ENCODE measurements at places on chromosomes 6 and 20.

DNA sequence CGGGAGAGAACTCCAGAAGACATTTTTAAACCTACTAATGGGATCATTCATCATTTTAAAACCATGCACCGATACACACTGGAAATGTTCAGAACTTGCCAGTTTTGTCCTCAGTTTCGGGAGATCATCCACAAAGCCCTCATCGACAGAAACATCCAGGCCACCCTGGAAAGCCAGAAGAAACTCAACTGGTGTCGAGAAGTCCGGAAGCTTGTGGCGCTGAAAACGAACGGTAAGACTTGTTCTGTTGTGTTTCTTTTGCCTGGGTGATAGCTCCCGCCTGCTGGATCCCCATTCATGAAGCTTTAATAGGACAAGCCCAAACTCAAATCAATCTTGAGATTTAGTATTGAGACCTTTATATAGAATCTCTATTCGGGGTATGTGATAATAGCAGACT lies 4.2 kb downstream of the TNFAIP3 start:
- DNase-seq: no peak

GRCh38 chr6:94501516-94501915 lies 1075.8 kb upstream of the MANEA start:
- no peak for DNase-seq

DNA sequence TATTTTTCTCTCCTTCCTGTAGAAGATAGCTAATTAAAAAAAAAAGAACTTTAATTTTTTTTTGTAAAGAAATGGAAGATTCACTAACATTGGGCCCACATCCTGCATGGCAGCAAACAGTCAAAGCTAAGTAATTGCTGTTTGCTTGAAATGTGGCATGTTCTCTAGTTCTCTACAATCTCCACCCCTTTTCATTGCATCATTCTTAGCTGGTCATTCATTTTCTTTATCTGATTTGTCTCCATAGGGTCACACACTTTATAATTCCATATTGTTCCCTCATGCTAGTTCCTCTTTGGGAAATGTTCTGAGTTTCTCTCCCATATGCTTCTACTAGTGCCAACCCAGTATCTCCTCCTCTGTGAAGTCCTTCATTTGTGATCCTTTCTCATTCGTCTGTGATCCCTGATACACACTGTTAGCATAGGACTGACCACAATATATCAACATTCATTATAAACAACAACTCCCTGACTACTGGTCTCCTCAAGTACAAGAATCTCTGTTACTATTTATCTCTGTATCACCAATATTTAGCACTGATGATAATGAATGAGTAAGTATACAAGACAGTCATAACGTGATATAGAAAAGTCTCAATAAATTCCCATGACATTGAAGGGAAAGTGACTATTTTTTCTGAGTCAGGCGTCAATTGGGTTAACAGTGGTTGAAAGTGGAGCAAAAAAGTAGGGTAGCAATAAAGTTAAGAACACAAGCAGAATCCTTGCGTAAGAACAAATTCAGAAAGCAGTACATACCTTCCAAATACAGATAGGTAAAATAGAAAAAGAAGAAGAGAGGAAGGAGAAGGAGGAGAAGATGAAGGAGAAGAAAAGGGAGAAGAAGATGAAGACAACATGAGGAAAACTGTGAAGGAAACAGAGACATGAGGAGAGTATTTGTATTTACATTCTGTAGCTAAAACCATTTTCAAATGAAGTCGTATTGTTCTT lies 33.2 kb upstream of the MYB start:
- DNase-seq: no peak

DNA sequence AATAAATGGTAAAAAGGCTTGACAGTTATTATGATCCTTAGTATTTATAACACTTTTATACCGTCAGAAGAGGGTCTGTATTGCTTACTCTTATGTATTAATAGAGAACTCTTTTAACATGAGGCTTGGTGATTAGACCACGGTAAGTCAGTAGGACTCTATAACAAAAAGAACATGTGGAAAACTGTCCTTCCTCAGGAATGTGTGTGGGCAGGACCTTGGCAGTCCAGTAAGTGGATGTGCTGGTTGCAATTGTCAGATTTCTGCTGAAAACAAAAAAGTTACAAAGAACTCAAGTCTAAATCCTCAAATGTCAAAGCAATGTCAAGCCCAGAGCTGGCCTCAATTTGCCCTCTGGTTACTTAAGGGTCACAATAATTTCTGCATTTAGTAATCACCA lies 81.1 kb downstream of the PLCG1 start:
- peak; percentile 71 for DNase-seq

DNA sequence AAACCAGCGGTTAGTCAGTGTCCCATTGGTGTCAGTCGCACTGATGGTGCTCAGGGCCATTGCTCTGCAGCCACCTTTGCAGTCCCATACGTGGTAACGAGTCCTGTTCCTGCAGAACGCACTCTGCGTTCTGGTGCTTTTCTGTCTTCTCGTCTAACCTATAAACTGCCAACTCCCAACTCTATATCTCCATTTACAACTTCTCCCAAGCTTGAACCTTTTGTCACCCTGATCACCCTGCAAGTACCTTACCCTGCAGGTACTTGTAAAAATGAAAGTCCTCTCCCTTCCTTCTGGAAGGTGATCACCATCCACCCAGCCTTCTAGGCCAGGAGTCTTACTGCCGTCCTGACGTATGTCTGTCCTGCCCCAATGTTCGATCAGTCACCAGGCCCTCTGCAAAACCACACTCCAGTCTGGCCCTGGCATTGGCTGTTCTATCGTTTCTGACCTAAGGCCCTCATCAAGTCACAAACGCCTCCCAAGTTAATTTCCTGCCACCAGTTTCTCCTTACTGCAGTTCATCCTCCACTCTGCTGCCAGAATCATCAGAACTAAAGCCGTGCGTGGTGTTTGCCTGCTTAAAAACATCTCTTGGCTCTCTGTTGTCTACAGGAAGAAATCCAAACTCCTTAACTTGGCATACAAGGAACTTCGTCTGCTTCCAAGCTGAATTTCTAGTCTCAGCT lies 7.9 kb downstream of the RREB1 start:
- DNase-seq: peak; percentile 57

GRCh38 chr6:68834551-68834950 lies 199.5 kb downstream of the ADGRB3 start:
- no peak for DNase-seq

DNA sequence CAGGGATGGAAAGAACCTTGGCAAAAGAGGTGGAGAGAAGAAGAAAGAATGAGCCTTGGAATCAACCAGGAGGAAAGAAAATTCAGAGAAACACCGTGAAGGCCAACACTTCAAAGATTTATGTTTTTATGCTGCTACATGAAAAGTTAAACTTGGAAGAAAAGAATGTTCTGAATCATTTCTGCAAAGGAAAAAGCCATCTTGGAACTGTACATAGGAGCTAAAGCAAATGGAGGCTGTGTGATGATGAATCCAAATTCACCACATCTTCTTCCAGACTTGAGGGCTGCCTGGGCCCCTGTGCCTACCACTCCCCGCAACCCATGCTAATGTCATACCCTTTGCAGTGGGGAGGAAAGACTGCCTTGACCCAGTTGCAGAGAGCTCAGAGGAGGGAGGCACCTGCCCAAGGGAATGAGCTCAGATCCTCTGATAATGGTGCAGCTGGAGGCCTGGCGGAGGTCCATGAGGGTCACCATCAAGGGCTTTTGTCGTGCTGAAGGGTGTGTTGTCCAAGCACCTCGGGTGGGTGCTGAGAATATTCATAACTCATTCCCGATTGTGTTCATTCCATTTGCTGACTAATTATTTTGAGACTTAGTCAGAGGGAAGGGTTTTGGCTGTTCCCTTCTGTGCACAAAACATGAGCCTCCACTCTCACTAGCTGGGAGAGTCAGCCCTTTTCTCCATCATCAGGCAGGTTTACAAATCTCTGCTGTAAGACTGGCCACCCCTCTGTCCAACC lies 245.8 kb upstream of the JAG1 start:
- peak; percentile 91 for DNase-seq

DNA sequence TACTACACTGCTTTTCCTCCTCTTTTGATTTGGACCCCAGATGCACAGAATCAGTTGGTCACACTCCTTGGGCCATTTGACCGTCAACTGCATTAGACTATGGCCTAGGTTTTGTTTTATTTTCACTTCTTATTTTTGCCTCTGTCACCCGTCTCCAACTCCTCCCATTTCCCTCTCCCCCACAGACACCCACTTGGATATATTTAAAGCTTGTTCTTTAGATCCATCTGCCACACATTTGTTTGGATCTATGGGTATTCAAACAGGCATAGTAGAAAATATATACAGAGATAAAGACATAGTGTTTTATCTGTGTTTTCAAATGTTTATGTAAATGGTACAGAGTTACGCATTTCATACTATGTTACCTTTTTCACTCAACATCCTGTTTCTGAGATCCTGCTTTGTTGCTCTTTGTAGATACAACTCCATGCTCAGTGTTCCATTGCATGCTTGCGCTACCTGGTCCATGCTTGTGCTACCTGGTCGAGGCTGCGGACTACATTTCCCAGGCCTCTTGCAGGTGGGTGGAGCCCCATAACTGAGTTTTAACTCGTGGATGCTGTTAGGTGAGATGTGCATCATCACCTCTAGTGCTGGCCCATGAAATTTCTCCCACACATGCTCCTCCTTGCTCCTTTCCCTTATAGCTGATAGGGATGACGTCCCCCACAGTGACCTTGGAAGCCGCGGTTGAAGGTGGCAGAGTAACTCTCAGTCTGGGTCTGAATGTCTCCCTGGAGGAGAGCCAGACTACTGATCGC lies 11.5 kb upstream of the PREX1 start:
- no peak for DNase-seq

DNA sequence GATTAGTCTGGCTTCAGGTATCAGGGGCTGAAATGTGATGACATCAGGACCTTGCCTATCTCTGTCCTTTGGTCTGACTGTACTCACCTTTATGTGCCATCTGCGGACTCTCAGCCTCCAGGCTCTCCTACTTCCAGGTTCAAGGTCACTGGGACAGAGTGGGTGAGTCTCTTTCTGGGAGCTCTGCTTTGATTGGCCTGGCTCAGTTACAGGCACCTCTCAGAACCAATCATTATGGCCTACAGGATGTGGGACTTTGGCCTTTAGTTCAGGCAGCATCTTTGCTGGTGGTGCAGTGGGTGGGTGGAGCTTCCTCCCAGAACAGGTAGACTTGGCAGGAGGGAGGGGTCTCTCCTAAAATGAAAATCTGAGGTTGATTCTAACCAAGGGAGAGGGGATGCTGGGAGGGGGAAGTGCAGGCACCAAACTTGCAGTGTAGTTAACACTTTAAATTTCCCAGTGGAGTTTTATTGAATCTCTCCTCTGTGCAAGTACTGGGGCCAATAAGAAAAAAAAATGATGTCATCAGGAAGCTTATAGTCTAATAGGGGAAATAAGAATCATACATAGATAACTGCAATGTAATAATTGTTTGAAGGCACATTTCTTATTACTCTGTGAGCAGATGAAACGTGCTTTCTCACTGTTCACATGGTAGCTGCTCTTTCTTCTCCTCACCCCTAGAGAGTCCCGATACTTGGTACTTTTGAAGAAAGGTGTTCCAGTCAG lies 53.4 kb downstream of the SLC24A3 start:
- DNase-seq: no peak

DNA sequence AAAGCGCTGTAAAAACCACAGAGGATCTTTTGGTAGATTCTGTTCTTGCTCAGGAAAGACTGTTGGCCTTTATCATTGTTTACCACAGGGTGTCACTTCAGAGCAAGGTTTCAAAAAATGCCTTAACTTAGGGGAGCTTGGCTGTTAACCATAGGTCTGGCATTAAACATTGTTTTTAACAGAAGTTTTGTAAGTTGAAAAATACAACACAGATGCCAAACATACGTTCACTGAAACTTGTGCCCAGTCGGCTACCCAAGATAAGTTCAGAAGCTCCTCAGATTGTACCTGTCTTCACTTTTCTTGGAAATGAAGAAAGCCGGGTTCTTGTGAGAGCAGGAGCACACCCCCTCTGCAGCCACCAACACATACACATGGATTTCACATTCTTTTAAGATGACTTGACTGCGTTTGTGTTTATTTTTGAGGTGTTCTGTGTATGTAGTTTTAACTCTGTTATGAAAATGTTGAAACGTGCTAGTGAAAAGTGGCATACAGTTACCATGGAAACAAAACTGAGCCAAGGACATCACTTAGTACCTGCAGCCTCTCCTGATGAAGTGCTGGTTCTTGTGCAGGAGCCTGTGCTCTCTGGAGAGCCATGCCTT lies 64.9 kb downstream of the SYCP2L start:
- peak; percentile 71 for DNase-seq

DNA sequence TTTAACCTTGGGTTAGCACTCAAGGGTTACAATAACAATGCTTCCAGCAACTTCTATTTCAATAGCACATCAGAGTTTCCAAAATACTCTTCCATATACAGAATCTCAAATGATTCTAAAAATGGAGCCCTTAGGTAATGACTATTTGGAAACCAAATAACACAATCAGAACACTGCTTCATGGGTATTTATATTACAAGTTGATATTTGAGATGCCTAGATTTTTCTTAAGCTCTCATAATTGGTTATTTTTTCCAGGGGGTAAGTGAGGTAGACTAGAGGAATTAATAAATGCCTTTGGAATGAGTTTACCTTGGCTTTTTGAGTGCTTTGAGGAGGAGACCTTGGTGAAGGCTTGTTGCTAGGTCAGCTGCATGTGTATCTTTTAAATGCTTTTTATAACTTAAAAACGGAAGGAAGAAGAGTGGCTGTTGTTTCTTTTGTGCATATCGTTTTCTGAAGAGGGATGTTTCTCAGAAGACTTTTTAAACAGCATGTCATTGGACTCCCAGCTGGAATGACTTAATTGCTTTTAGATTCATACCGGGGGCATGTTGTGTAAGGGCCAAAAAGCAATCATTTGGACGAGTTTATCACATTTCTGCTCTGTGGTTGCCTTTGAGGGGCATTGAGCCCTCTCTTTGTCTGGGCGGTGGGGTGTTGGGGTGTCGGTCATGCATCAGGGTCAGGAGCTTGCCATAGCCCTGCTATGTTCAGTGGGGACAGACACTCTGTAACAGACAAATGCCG lies 186.0 kb downstream of the DTNBP1 start:
- DNase-seq: no peak

DNA sequence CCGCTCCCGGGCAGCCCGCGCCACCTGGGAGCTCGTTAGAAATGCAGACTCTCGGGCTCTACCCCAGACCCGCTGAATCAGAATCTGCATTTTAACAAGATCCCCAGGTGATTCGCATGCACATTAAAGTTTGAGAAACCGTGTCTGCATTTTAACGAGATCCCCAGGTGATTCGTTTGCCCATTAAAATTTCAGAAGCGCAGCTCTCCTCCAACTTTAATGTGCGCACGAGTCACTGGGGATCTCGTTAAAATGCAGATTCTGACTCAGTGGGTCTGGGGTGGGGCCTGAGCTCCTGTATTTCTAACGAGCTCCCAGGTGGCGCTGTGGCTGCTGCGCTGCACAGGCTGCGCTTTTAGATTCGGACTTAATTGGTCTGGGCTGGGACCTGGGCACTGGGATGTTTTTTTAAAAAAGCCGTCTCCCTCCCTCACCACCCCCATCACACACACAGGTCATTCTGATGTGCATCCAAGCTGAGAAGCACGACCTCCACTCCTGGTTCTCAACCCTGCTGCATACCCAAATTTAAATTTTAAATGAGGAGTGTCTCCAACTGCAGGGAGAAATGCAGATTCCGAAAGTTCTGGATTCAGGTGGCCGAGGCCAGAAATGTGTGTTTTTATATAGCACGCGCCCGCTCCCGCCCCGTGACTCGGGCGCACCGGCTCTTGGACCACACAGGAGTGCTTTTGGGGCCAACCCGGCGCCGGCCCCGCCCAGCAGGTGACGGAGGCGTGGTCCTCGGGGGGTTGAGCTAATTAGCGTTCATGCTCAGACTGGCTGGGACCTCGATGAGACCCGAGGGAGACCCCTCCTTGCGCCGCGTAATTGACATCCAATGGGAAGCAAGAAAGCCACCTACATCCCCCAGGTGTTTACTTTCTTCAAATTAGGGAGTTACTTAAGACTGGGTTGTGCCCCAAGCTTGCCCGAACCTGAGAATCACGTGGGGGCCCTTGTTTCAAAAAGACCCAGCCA lies 85.8 kb downstream of the ZFP64 start:
- DNase-seq: no peak
